ENCODE measurements at places on chromosomes 13 and 19.

DNA sequence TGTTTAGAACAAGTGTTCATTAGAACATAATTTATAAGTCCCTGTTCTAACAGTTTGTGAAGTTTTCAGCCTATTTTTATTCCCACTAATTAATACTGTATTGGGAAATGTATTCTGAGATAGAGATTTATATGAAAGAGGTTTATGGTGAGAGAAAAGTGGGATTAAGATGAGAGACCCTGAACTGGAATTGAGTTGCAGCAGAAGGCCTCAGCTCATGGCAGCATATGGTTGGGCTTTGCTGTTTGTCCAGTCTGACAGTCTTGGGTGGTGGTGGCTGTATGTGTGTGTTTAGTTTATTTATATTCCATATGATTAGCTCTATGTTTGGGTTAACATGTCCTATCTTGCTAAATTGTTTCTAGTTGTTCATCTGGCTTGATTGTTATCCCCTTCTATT lies 575.1 kb downstream of the SLITRK5 start:
- no peak for DNase-seq

DNA sequence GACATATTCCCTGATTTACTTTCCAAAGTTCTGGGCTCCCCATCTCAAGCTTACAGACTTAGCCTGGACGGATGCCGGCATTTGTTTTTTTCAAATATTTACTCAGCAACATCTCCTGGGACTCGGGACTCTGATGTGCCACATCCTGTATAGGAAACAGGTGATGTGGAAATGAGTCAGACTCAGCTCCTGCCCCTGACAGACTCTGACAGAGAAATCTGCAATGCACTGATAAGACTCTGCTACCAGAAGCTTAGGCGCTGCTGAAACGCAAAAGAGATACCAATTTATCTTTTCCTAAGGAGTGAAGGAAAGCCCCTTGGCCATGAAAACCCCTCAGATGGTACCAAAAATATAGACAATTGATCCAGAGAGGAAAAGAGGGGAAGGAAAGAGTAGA lies 16.2 kb downstream of the LAIR2 start:
- DNase-seq, result no peak

DNA sequence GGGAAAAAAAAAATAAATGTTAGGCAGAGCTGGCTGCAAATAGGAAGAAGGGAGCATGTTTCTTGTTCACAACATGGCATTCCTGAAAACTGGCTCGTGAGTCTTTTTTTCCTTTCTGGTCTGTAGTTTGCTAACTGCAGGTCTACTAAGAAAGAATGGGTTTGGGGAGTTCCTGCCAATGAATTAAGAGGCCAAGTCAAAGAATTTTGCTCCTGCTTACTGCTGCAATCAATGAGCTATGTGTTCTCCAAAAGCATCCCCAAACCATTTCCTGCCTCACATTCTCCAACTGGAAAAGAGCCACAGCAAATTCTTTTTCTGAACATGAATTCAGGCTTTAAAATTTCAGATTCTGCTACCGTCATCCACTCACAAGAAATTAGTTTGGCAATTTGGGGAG lies 88.6 kb downstream of the DCT start:
- DNase-seq, result no peak

GRCh38 chr19:33159893-33160292 lies 28.0 kb downstream of the WDR88 start:
- DNase-seq, result no peak

DNA sequence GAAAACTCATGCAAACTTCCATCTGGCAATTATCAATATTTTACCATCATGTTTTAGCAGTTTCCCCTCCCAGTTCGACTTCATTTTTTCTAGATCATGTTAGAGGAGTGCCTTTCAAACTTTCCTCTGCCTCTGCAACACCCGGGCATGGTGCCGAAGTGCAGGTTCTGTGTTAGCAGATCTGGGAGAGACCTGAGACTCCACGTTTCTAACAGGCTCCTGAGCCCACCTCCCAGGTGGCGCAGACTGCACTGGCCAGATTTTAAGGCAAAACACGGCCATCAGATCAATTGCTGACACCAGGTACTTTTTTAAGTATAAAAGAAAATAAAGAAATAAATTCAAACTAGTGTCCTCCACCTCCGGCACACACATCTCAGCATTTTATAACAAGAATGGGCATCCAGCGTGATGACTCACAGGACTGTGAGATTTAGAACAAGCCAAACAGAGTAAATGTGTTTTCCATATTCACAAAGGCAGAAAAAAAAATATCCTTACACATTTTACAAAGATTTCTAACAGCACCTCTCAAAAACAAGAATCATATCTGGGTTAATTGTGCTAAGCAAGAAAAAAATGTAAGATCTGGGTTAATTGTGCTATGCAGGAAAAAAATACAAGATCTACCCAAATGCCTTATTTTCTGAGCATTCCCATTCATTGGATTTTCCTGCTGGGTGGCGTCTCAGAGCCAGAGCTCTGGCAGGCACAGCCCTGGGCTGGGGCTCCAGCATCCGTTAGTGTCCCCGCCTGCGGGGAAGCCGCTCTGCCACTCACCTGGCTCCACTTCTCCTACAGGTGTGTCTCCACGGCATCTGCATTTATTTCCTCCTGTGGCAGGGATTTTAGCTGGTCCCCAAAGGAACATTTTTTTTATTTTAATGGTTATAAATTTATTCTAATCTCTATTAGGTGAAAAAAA lies 127.9 kb upstream of the SOX1 start:
- DNase-seq, result no peak

DNA sequence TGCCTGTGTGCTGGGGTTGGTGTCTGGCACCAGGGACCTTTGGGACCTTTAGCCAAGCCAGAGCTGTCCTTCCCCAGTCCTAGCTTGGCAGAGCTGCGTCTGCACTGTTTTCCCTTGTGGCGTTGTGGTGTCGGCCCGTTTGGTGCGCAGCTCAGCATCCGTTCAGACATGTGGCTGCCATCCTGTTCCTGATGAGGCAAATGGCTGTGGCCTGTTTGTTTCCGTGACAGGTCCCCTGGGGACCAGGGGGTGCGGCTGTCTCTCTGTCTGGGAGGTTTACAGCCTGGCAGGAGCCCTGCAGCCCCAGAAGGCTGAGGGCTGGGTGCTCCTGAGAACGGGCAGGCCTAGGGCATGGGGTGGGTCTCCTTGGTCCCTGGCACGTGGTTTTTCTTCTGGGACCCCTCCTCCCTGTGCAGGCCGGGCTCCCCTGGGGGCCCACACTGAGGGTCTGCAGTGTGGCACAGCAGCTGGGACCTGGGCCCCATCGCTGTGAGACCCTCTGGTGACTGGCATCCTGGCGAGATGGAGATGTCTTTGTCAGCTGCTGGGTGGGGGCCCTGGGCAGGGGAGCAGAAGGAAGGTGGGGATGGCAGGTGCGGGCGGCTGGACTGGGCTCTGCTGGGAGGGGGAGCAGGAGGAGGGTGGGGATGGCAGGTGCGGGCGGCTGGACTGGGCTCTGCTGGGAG lies 4.0 kb downstream of the SPPL2B start:
- no peak for DNase-seq

- no peak for DNase-seq
Observed at GRCh38 chr19:55024111-55024510, 14.0 kb downstream of the GP6 start.

DNA sequence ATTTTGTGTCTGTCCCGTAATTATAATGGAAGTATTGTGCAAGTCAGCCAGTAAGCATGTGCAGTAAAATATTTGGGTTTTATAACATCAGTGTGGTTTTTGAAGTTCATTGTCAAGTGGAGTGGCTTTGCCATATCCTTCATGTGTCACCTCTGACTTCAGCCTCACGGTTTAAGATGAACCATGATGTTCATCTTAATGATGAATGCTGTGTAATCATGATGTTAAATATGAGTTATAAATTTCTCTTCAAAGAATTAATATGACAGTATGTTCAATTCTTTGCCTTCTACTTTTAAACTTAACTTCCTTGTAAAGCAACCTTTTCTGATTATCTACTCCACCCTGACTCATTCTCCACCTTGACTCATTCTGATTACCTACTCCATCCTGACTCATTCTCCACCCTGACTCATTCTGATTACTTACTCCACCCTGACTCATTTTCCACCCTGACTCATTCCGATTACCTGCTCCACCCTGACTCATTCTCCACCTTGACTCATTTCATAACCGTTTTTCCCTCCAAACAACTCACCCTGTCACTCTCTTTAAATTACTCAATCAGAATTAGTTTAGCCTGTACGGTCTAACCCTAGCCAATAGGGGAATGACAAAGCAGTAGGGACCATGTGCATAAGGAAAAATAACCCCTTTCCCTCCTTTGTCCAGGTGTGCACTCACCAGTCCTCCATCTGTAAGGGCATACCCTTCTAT lies 50.3 kb upstream of the ANKRD10 start:
- DNase-seq, result no peak

Measured in dorsolateral prefrontal cortex (tissue), 122 donors.